NCI-H187 treated with DMSO at 0.1 percent for 48 hours (cell line): ENCODE measurements at places on chromosomes 16 and 17.

- no peak for DNase-seq
Observed at GRCh38 chr17:47692137-47692894, 1.6 kb upstream of the TBKBP1 start.

DNA sequence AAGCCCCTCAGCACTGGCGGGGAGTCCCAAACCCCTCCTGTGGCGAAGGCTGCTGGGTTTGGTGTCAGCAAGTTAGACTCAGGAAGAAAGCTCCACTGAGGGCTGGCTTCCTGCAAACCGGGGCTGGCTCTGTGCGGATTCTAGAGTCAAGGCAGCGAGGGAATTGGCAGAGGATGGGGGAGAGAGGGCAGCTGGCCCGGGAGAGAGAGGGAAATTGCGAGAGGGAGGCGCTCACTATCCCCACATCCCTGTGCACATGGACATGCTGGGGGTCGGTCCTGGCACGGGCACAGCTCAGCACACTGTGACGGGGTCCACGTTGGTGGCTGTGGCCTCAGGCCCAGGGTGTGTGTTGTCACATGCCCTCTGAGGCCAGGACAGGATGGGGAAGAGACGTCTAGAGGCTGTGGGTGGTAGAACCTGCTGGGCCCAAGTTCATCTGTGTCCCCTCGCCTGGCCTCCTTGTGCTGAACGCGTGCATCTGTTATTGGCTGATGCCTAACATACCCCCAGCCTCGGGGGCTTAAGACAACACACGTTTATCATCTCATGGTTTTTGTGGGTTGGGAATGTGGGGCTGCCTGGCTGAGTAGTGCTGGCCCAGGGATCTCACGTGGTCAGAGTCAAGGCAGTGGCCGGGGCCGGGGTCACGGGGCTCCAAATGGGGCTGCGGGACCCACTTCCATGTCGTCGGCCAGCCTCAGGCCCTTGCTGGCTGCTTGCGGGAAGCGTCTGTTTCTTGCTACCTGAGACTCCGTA, 16.7 kb upstream of the JPH3 start:
- DNase-seq: no peak

DNA sequence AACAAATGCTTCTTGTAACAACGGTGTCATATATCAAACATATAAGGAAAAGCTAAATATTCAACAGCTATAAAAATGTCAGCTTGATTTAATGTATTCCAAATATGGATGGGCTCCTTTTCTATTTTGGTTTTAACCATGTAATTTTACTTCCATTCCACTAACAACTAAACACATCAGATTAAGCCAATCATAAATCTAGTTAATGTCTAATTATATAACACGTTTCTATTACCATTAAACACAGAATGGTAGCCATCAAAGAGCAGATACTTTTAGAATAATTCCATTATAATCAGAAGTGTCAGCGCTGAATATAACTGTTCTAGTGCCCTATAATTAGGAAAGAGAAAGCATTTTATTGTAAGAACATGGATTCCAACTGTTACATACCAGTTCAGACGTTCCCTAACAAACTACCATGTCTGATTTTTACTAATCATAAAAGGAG, 10.0 kb downstream of the CMC2 start:
- no peak for DNase-seq

DNA sequence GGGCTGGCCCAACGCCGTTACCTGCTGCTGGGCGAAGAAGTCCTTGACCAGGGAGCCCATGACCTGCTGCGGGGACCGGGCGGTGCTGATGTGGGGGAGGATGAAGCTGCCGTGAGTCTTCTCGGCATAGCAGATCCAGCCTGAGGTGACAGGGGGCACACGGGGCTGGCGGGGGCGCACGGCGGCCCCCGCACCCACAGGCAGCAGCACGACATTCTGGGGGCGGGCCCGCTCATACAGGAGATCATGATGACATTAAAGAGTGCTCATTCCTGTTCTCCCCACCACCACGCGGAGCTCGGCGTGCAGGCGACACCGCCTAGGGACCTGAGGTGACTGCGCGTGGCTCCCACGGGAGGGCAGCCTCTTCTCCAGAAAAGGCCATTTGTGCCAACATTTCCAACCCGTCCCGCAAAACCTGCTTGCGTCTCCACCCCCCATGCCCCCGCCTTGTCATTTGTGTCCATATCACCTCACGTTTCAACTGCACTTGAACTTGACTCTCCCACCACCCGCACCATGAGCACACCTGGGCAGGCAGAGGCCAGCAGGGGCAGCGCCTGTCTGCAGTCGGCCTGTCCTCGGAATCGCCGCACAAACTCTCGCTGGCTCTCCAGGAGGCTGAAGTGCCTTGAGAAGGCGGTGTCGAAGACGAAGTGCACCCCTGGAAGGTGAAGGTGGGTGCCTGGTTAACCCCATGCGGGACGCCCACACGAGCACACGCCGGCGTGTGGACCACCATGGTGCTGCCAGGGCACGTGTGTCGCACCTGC, 6.4 kb downstream of the CIAO3 start:
- no peak for DNase-seq

- no peak for DNase-seq
Observed at GRCh38 chr17:28953444-28954118, 2.3 kb upstream of the PHF12 start.

DNA sequence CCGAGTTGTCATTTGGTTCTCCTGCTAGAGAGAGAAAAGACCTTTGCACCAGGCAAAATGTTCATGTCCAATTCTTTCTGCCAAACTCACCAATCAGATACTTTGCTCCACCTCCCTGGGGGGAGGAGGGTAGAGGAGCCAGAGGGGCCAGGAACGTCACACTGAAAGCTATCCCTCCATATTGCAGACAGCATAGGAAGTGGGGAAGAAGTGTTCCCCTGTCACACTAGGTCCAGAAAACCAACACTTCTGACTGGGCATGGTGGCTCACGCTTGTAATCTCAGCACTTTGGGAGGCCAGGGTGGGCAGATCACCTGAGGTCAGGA, 9.5 kb downstream of the HSD17B2 start:
- DNase-seq: no peak

DNA sequence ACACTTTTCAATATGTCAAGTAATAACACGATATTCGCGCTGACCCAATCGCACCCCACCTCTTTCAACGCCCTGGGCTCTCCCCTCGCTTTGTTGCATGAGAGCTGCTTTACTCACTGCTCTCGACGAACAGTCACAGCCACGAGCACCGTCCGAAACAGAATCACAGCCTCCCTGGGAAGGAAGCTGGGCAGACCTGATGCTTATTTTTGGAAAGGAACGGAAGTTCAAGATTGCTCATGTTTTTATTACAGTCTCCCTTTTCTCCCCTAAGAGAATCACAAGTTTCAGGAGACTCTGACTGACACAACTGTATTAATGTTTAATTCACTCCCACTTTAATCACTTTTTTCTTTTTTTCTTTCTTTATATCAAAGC, 67.8 kb downstream of the ANKRD11 start:
- DNase-seq: no peak

- DNase-seq: no peak
Observed at GRCh38 chr17:78016852-78017251, 58.3 kb downstream of the TNRC6C start.
